ENCODE measurements at places on chromosomes 7 and 10. TPM values are rescaled to one million over a fixed set of nuclear protein-coding genes. Genes with fewer than 3 reads are reported as not detected.

- DNase-seq, result no peak
Measured at GRCh38 chr7:121591926-121592325, 195.8 kb upstream of the FAM3C start.

- DNase-seq, result no peak
Measured at GRCh38 chr10:68081916-68082315, 6.8 kb upstream of the HERC4 start.

- DNase-seq, result no peak
Measured at GRCh38 chr7:101953248-101953819, 135.9 kb downstream of the CUX1 start.

DNA sequence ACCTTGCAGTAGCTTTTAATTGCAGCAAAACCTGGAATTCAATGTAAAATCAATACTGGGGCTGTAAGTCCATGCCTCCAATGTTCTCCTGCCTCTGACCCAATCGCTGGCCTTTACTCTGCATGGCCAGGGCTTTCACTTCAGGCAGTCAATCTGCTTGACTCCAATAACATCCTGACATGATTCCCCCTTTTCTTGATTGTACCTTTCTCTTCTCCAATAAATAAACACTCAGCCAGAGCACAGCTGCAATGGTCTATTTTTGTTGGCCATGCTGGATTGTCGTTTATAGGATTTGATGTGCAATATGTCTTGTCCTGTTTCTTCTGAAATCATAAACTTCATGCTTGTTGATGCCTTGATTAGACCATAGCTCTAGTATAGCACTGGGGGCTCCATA, 97.8 kb upstream of the COL1A2 start:
- no peak for DNase-seq

DNA sequence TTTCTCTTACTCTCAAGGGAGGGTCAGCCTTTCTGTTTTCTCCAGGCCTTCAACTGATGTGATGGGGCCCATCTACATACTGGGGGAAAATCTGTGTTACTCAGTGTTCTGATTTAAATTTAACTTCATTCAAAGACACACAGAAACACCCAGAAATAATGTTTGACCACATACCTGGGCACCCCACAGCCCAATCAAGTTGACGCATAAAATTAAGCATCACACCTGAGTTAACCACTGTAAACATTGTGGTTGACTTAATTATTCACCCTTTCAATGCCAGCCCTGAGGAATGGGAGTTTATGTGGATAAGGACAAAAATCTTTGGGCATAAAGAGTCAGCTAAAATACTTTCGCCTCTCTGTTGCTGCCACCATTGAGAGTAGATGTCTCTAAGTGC, 10.0 kb upstream of the CHN2 start:
- DNase-seq, result no peak

GRCh38 chr10:132828681-132829080, 42.7 kb upstream of the NKX6-2 start:
- DNase-seq, result no peak

DNA sequence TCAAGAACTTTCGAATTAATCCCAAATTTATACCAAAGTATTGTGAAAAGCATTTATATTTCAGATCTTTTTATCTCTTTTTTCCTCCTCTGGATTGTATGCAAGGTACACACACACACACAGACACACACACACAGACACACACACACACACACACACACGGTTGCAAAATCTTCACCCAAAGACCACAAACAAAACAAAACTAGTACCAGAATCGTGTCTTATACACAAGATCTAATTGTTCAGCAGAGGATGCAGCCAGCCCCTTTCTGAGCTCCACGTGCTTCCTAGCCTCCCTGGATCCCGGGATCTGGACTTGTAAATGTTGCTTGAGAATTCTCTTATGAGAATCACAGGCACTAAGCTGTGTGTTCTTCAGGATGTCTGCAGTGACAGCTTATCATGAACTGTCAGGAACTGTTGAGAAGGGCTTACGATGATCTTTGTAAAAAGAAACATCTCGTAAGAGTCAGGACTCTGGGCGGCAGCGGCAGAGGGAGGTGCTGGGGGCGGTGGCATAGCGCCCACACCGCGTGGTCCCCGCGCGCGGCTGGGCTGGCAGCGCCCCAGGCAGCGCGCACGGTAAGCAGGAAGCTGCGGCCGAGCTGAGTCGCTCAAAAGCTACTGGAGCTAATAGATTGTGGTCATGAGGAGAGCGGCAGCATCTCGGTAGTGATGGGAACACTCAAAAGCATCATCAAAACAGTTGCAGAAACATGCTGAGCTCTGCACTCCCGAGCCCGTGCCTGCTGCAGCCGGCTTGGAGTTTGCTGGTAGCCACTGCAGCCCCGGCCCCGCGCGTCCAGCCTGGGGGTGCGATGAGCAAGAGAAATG, 277.6 kb downstream of the GATA3 start:
- peak; percentile 86 for DNase-seq

DNA sequence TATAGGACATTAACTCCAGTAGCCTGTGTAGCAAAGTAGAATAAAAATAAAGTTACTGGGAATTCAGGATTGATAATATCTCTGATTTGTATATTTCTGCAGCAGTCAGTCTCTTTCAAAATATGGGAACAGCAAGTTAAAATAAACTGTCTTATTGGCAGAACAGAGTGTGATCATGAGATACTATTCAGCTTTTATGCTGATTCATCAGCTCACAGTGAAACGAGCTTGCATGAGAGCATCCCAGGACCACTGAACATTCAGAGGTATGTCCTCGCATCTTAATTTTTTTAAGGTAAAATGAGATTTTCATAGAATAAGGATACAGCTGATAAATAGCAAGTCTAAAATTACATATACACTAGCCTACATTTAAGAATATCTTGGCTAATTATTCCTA, 282.5 kb upstream of the MYO3A start:
- no peak for DNase-seq

DNA sequence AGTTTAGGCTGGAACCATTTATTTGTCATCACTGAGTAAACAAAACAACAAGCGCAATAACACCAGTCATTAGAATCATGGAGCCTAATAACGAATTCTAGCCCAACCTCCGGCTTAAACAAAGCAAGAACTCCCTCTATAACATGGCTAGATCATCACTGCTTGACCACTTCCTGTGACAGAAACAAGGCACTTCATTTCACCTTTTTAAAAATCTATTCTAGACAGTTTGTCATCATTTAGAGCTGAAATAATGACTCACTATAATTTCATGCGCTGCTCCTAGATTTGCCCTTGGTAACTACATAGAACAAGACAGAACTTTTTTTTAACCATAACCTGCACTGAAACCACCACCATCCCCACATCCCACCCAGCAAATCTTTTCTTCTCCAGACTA, 81.3 kb downstream of the OSBPL3 start:
- no peak for DNase-seq

- DNase-seq, result no peak
Measured at GRCh38 chr7:100128637-100128963, 1.8 kb downstream of the MBLAC1 start.

GRCh38 chr7:51013218-51013786, 230.6 kb upstream of the GRB10 start:
- no peak for DNase-seq

- DNase-seq, result no peak
Measured at GRCh38 chr7:122137251-122138077, 6.6 kb downstream of the AASS start.

GRCh38 chr7:135537905-135538304, 19.8 kb upstream of the NUP205 start:
- DNase-seq, result no peak

- DNase-seq, result no peak
Measured at GRCh38 chr7:148964483-148965267, 63.6 kb downstream of the PDIA4 start.

GRCh38 chr7:113414401-113415035, 296.2 kb upstream of the SMIM30 start:
- DNase-seq, result no peak

DNA sequence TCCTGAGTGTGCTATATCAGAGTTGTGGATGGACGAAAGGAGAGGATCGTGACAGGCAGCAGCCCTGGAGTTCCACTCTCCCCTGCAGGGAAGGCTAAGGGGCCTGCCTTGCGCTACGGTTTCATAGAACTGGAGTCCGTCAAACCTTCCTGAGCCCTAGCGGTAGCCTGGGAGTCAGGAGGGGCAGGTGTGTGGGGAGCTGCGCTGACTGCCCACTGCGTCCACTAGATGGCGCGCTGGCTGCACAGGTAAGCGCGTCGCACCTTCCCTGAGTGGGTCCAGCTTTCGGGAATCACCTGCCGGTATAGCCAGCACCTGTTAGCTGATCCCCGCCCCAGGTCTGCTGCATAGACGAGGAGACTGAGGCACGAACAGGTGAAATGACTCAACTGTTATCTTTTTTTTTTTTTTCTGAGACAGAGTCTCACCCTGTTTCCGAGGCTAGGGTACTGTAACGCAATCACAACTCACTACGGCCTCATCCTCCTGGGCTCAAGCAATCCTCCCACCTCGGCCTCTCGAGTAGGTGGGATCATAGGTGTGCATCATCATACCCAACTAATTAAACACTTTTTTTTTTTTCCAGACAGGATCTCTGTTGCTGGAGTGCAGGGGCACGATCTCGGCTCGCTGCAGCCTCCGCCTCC, 20.2 kb upstream of the BAIAP2L1 start:
- DNase-seq, result peak; percentile 69

DNA sequence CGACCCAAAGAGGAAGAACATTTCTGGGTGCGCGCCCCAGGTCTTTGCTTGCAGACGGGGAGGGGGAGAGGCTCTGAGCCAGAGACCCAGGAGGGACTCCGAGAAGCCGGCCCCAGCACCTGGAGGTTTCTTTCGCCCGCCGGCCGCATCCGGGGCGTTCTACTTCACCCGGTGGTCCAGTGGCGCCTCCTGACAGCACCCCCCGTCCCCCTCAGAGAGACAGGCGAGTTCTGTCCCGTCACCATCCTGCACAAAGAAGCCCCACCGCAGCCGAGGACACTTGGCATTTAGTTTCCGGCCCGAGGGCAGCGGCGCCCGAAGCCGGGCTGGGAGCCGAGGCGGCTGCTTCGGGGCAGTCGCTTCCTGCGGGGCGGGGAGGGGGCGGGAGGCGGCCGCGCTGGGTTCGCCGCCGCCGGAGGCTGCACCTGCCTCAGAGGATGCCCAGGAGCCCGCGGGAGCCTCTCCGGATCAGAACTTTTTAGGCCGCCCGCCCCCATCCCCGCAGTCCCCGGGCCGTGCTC, at the start of gene TMEM178B:
Gene TMEM178B, plus strand, starts transcription at position 424 of the 521 bp plus-strand sequence.
- DNase-seq, result peak; percentile 18

DNA sequence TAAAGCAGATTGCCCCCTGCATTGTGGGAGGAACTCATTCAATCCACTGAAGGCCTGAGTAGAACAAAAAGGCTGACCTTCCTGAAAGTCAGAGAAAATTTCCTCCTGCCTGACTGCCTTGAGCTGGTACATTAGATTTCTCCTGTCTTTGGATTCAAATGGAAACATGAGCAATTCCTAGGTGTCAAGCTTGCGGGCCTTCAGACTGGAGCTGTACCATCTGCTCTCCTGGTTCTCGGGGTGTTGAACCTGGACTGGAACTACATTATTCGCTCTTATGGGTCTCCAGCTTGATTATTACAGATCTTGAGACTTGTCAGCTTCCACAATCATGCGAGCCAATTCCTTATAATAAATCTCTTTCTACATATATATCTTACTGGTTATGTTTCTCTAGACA, 173.6 kb upstream of the STEAP4 start:
- no peak for DNase-seq

DNA sequence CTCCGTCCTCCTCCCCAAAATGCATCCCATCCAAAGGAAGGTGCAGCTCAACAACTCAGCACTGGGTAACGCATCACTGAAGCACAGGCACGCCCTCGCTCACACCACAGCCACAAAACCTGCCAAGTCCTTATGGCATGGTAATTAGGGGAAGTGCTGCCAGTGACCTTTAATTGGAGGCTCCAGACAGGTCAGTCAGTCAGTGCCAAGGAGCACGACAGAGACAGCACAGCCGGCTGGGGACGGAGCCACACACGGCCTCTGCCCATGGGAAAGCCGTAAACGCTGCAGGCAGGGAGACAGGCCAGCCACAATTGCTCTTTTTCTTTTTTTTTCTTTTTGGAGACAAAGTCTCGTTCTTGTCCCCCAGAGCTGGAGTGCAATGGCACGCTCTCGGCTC, 146.5 kb downstream of the MAD1L1 start:
- DNase-seq, result no peak

GRCh38 chr7:80309971-80310549, 175.4 kb downstream of the GNAI1 start:
- DNase-seq, result peak; percentile 8

DNA sequence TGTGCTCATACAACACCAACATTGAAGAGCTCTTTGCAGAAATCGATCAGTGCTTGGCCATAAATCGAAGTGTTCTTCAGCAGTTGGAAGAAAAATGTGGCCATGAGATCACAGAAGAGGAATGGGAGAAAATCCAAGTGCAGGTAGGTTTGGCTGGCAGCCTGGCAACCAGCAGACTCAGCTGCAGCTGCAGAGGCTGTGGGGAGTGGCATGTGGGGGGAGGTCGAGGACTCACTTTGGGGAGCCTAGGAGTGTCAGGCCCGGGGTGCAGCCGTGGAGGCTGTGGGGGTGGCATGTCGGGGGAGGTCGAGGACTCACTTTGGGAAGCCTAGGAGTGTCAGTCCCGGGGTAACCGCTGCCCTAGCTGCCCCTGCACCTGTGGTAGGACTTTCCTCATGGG, 35.1 kb downstream of the RNF32 start:
- DNase-seq, result no peak

GRCh38 chr7:47556511-47557180, 25.3 kb downstream of the TNS3 start:
- DNase-seq, result no peak

DNA sequence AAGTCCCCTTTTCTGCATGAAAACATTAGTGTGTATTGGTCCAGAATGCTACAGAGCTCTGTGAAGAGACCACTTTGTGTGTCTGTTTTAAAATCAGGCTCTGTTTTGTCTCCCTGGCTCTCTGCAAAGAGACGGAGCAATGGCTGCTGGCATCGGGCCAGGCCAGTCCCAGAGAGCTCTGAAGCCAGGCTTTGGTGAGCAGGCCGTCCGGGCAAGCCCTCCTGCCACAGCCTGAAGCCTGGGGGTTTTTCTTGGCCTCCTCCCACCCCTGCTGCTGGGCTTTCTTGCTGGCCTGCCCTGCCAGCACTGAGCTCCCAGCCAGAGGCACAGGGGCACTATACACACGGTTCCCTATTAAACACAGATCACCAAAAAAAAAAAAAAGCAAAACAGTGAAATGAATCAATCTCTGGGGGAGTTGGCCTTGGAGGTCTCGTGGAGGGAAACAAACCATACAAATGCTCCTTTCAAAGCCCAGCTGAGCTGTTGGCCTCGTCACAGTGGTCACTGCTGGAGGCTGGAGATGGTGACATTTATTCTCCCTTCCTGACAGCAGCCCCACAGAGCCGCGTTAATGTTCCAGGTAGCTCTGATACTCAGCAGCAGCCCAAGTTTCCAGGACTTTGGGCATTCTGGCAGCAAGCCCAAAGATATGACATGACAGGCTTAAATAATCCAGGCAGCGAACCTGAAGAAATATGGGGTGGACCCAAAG, 237.2 kb downstream of the TCF7L2 start:
- no peak for DNase-seq

LRRC4 gene
- 0.53 TPM for total RNA-seq

SRGN gene
- 902 TPM for total RNA-seq

DRGX gene
- not detected for total RNA-seq

PAPOLB gene
- 0.05 TPM for total RNA-seq

RRP12 gene
- total RNA-seq, result 33.5 TPM

TRIM50 gene
- not detected for total RNA-seq

PTER gene
- total RNA-seq, result 25.7 TPM

BTBD16 gene
- not detected for total RNA-seq

TLX1 gene
- total RNA-seq, result not detected
